T-cell (primary cell): ENCODE measurements at places on chromosomes 11 and 22.

- DNase-seq: no peak
These were observed 42.1 kb downstream of the KDM2A start for GRCh38 chr11:67160872-67161783.

DNA sequence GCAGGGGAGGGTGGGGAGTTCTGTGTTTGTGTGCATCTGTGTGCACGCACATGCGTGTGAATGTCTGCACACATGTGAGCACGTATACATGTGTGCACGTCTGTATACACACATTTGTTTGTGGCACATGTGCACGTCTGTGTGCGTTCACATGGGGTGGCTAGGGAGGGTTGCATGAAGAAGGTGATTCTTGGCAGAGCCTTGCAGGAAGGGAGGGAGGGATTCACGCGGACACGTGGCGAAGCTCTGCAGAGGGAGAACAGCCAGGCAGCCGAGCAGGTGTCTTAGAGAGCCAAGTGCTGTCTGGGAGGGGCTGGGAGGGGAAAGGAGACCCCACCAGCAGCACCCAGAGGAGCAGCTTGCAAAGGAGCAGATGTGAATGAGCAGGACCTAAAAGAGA lies 372.1 kb downstream of the BRD1 start:
- DNase-seq: no peak

DNA sequence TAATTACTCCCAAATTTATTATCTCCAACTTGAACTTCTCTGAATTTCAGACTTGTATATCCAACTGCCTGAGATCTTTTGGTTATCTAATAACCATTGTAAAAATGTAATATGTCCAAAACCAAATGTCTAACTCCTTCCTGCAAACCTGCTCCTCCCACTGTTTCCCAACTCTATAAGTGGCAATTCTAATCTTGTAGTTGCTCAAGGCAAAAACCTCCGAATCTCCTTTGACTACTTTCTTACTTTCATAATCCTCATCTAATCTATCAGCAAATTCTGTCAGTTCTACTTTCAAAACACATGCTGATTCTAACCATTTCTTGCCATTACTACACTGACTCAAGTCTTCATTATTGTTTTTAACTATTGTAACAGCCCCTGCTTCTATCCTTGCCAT lies 55.7 kb downstream of the FAM168A start:
- DNase-seq: no peak

- DNase-seq: no peak
These were observed 322.3 kb upstream of the B3GAT1 start for GRCh38 chr11:134734141-134734845.

GRCh38 chr11:71368966-71369365 lies 79.2 kb downstream of the DHCR7 start:
- no peak for DNase-seq

DNA sequence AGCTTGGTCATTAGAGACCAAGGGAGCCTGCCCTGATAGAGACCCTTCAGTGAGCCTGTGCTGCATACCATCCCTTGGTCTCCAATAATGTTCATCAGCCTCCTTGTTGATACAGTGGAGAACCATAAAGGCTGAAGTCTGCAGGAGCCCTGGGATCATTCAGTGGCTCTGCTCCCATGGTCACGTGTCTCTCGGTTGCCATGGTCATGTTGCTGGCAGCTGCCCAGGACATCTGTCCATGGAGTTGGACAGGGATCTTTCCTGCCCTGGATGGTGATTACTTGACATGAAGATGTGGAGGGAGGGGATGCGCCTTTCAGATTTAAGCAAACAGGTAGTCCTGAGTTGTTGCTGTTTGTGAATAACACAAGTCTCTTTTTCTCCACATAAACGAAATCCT lies 38.2 kb downstream of the CYB5R2 start:
- DNase-seq: no peak

GRCh38 chr11:14267861-14268635 lies 90.9 kb downstream of the RRAS2 start:
- DNase-seq: no peak
